Activated T-cell treated with anti-CD3 and anti-CD28 coated beads, Interleukin-2, amount 50 U/mL, for 72 hours (primary cell): ENCODE measurements at places on chromosomes 12 and 14. TPM values are rescaled to one million over a fixed set of nuclear protein-coding genes. Genes with fewer than 3 reads are reported as not detected.

GRCh38 chr14:86505808-86506207, 975.9 kb downstream of the FLRT2 start:
- H3K27ac ChIP-seq, result no peak overlapping the region
- H3K27me3 ChIP-seq, result no peaks in the 10 kb centered on the region
- H3K4me1 ChIP-seq, result peaks cover 10% of the 10 kb centered on the region
- H3K4me3 ChIP-seq, result no peak overlapping the region
- DNase-seq, result no peak
- H3K36me3 ChIP-seq, result no peaks in the 10 kb centered on the region

DNA sequence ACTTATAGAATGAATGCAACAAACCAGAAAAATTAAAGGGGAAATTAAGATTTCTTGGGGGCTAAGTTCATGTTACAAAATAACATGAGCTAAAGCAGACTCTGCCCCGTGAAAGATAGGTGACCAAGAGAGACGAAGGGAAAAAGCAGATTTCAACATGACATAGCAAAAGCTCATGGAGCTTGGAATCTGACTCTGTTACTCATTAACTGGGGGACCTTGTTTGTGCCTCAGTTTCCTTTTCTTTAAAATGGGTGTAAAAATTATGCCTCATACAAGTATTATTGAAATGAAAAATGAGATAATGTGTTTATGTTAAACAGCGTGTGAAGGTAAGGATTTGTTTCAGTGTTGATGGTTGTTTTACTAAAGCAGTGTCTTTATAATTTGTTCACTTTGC, 11.5 kb downstream of the BICDL1 start:
- H3K27me3 ChIP-seq, result no peaks in the 10 kb centered on the region
- H3K27ac ChIP-seq, result peak overlapping the region; percentile 42
- peaks cover 27% of the 10 kb centered on the region for H3K36me3 ChIP-seq
- DNase-seq, result no peak
- H3K4me3 ChIP-seq, result no peak overlapping the region
- peaks cover 82% of the 10 kb centered on the region for H3K4me1 ChIP-seq

DNA sequence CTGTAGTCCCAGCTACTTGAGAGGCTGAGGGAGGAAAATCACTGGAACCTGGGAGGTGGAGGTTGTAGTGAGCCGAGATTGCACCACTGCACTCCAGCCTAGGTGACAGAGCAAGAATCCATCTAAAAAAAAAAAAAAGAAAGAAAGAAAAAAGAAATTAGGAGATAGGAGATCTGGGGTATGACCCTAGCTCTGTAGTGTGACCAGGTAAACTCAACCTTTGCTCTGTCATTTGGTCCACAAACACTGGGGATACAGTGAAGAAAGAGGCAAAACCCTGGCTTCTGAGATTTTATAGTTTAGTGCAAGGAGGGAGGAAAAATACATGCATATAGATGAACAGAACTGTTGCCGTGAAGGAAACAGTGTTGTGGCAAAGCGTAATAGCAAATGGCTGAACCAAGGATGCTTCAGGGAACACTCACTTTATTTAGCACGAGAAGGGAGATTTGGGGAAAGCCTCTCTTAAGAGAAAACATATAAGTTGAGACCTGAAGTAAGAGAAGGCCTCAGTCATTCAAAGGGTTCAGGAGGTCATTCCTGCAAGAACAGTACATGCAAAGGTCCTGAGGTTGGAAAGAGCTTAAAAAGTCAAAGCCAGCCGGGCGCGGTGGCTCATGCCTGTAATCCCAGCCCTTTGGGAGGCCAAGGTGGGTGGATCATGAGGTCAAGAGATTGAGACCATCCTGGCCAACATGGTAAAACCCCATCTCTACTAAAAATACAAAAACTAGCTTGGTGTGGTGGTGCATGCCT, 29.6 kb upstream of the ATXN2 start:
- H3K36me3 ChIP-seq, result no peaks in the 10 kb centered on the region
- H3K4me1 ChIP-seq, result no peaks in the 10 kb centered on the region
- no peak for DNase-seq
- H3K4me3 ChIP-seq, result no peak overlapping the region
- H3K27me3 ChIP-seq, result no peaks in the 10 kb centered on the region

DNA sequence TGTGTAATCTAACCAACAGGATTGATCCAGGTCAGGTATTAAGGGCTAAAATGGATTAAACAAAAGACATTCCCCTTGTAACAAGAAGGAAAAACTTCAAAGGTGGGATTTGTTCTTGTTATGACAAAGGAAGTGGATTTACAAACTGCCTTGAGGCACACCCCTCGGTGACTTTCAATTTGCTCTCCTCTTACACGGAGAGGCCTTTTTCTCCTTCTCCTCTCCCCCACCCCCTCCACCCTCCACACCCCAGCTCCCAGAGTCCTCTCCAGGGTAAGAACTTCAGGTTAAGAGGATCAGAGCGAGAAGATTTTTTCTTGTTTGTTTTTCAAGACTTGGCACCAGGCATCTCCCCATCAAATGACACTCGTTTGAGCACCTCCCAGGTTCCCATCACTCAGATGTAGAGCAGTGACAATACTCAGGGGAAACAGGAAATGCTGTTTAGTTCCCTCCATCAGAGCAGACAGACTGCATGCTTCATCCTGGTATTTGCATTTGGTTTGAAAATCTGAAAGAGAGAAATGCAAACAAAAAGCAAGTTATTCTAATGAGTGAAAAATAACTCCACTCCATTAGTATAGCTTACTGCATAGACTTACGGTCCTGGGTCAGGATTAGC, 77.6 kb upstream of the TMEM260 start:
- no peak overlapping the region for H3K27ac ChIP-seq
- no peaks in the 10 kb centered on the region for H3K36me3 ChIP-seq
- no peak overlapping the region for H3K4me3 ChIP-seq
- DNase-seq, result no peak
- H3K27me3 ChIP-seq, result peaks cover 8% of the 10 kb centered on the region

- H3K36me3 ChIP-seq, result peaks cover 29% of the 10 kb centered on the region
- peak overlapping the region; percentile 75 for H3K4me3 ChIP-seq
- DNase-seq, result no peak
- H3K27ac ChIP-seq, result peak overlapping the region; percentile 88
- H3K27me3 ChIP-seq, result no peaks in the 10 kb centered on the region
Observed at GRCh38 chr12:47868552-47869031, 36.2 kb downstream of the VDR start.

- no peak overlapping the region for H3K27ac ChIP-seq
- DNase-seq, result no peak
- H3K36me3 ChIP-seq, result no peaks in the 10 kb centered on the region
- H3K4me1 ChIP-seq, result no peaks in the 10 kb centered on the region
- H3K27me3 ChIP-seq, result no peaks in the 10 kb centered on the region
Observed at GRCh38 chr12:130128790-130129735, 33.2 kb upstream of the FZD10 start.

- H3K4me1 ChIP-seq, result no peaks in the 10 kb centered on the region
- DNase-seq, result no peak
- no peak overlapping the region for H3K4me3 ChIP-seq
Observed at GRCh38 chr14:81070511-81070910, 115.1 kb downstream of the TSHR start.

- no peaks in the 10 kb centered on the region for H3K27me3 ChIP-seq
- no peak for DNase-seq
- peaks cover 90% of the 10 kb centered on the region for H3K4me1 ChIP-seq
- peak overlapping the region; percentile 15 for H3K27ac ChIP-seq
- H3K4me3 ChIP-seq, result no peak overlapping the region
Observed at GRCh38 chr14:93965287-93965821, 11.0 kb downstream of the ASB2 start.

GRCh38 chr12:5083955-5084849, 40.5 kb downstream of the KCNA5 start:
- H3K4me1 ChIP-seq, result no peaks in the 10 kb centered on the region
- peak overlapping the region; percentile 40 for H3K27ac ChIP-seq
- DNase-seq, result peak; percentile 36
- no peak overlapping the region for H3K4me3 ChIP-seq
- peaks cover 27% of the 10 kb centered on the region for H3K27me3 ChIP-seq
- no peaks in the 10 kb centered on the region for H3K36me3 ChIP-seq

DNA sequence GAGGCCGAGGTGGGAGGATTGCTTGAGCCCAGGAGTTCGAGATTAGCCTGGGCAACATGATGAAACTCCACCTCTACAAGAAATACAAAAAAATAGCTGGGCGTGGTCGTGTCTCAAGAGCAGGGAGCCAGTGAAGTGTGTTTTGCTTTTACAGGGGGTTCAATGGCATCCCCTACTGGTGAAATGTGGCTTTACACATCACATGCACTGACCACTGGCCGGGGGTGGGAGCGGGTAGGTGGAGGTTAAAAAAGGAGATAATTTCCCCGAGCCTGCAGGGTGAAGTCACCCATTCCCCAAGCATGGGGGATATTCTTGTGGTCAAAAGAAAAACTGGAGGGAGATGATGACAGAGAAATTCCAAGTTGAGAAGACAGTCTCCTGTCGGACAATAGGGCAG, 63.6 kb upstream of the PWP1 start:
- H3K27ac ChIP-seq, result no peak overlapping the region
- DNase-seq, result no peak
- H3K36me3 ChIP-seq, result peaks cover 7% of the 10 kb centered on the region
- no peaks in the 10 kb centered on the region for H3K4me1 ChIP-seq
- H3K4me3 ChIP-seq, result no peak overlapping the region

DNA sequence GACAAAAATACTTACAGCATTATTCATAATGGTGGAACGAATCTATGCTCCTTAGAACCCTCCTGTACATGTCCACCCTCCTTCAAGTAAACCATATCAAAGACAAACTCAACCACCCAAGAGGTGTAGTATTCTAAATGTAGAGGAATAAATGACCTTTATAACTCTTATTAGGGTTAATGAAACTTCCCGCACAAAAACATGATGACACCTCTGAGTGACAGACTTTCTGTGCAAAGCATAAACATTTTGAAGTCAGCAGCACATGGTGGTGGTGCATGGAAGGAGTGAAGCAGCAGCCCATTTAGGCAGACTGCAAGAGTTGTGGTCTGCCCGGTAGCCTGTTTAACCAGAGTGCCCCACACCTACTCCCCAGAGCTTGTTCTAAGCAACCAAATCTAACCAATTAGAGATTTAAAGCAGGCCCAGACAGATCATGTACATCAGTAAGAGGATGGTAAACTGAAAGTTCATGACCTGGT, 615 bp upstream of the ASB8 start:
- peaks cover 41% of the 10 kb centered on the region for H3K4me1 ChIP-seq
- H3K4me3 ChIP-seq, result peak overlapping the region; percentile 96
- H3K27ac ChIP-seq, result peak overlapping the region; percentile 99
- H3K36me3 ChIP-seq, result peaks cover 3% of the 10 kb centered on the region
- no peaks in the 10 kb centered on the region for H3K27me3 ChIP-seq
- peak; percentile 29 for DNase-seq

- peaks cover 12% of the 10 kb centered on the region for H3K36me3 ChIP-seq
- H3K4me1 ChIP-seq, result no peaks in the 10 kb centered on the region
- DNase-seq, result no peak
- H3K27me3 ChIP-seq, result no peaks in the 10 kb centered on the region
- H3K4me3 ChIP-seq, result no peak overlapping the region
Observed at GRCh38 chr12:71904629-71905028, 34.0 kb upstream of the TPH2 start.

DNA sequence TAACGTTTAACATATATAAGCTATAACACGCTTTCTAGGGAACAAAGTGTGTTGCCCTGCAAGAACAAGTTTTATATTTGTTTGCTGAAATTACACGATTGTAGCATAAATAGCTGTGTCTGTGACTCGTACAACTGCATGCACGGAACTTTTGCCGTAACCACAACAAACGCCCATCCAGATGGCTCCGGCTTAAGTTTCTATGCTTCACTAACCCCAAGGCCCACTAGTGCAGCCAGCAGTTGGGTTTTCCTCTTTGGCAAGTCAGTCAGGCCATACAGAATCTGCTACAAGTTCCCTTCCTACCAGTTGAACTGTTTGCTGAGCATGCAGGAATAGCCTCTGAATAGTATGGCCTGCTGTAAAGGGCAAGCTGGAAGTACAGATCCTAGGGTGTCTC, 12.1 kb downstream of the CSRP2 start:
- H3K4me1 ChIP-seq, result no peaks in the 10 kb centered on the region
- peaks cover 17% of the 10 kb centered on the region for H3K27me3 ChIP-seq
- no peak overlapping the region for H3K4me3 ChIP-seq
- no peak for DNase-seq
- H3K36me3 ChIP-seq, result no peaks in the 10 kb centered on the region

GRCh38 chr14:56992332-56992820, 182.1 kb upstream of the OTX2 start:
- no peak overlapping the region for H3K4me3 ChIP-seq
- no peaks in the 10 kb centered on the region for H3K27me3 ChIP-seq
- no peak for DNase-seq
- no peaks in the 10 kb centered on the region for H3K36me3 ChIP-seq
- H3K27ac ChIP-seq, result no peak overlapping the region
- no peaks in the 10 kb centered on the region for H3K4me1 ChIP-seq

DNA sequence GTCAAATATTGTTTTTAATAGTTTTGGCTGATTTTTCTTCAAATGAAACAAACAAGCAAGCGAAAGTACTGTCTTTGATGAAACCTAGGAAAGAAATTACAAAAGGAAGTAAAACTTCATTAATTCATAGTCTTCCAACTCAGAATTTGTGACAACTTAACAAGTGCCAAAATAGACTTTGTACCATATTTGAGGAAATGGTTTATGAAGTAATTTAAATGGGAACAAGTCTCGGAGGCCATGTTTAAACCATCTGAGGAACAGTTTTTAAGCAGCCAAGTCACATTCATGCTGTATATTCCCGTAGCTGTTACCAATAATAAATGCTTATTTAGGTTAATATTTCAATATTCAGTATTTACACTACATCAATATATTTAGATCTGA, 745 bp upstream of the ARHGDIB start:
- peak overlapping the region; percentile 100 for H3K4me3 ChIP-seq
- peaks cover 7% of the 10 kb centered on the region for H3K36me3 ChIP-seq
- no peak for DNase-seq
- H3K4me1 ChIP-seq, result peaks cover 66% of the 10 kb centered on the region

GRCh38 chr14:45298423-45299117, 45.6 kb upstream of the MIS18BP1 start:
- no peaks in the 10 kb centered on the region for H3K27me3 ChIP-seq
- H3K4me3 ChIP-seq, result no peak overlapping the region
- DNase-seq, result no peak
- peak overlapping the region; percentile 95 for H3K27ac ChIP-seq
- H3K36me3 ChIP-seq, result no peaks in the 10 kb centered on the region

DNA sequence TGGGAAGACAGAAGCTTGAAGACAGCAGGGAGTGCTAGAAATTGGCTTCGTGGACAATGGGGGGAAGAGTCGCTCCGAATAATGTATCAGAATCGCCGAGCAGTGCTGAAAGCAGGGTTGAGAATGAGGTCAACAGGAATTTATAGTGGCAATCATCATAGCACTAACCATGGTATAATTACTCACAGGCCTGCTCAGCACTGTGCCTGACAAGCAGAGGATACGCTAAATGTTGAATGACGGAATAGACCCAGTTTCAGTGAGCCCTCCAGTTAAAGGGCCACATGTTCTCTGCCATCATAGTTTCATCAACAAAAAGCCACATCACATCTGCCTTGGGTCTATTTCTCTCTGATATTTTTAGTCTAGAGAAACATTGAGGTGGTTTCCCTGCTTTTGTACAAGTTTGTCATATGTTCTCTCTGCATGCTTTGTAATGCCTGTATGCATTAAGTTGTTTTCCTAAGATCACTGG, 130.3 kb upstream of the EGLN3 start:
- peaks cover 10% of the 10 kb centered on the region for H3K27me3 ChIP-seq
- no peak for DNase-seq
- H3K4me3 ChIP-seq, result no peak overlapping the region

RNFT2 gene
- total RNA-seq, result 10.4 TPM

MAP1LC3B2 gene
- total RNA-seq, result 2.0 TPM

NAV3 gene
- total RNA-seq, result not detected

FGD6 gene
- total RNA-seq, result 2.0 TPM

AKAP5 gene
- total RNA-seq, result 1.9 TPM

ARHGEF25 gene
- total RNA-seq, result 2.8 TPM
